ENCODE measurements at places on chromosomes 3 and 15. TPM values are rescaled to one million over a fixed set of nuclear protein-coding genes. Genes with fewer than 3 reads are reported as not detected.

GRCh38 chr3:118842147-118842863 is 192.3 kb downstream of the IGSF11 start:
- DNase-seq, result no peak

DNA sequence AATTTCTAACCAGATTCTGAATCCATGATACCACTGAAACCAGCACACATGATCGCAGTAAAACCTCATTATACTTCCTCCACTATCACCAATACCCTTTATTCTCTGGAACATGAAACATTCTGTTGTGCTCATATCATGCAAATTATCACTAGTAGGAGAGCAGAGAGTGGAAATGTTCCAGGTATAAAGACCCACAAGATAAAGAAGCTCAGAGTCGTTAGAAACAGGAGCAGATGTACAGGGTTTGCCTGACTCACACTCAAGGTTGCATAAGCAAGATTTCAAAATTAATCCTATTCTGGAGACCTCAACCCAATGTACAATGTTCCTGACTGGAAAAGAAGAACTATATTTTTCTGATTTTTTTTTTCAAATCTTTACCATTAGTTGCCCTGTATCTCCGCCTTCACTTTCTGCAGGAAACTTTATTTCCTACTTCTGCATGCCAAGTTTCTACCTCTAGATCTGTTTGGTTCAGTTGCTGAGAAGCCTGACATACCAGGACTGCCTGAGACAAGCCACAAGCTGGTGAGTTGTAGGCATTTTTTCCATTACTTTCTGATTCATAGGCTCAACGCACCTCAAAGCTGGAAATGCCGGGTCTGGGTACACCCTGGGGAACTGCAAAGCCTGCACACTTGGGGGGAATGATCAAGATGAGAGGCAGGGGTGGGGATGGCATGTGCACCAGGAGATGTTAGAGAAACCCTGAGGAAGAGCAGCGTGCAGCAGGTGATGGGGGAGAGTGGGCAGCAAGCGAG is at the start of gene CCR2:
Gene CCR2 (plus strand): TSS at position 465 of the 764 bp plus-strand sequence. CDS start 3,417 bp downstream, outside the sequence.
- no peak for DNase-seq

- DNase-seq, result no peak
Measured at GRCh38 chr15:42474827-42475226, 16.1 kb downstream of the ZNF106 start.

DNA sequence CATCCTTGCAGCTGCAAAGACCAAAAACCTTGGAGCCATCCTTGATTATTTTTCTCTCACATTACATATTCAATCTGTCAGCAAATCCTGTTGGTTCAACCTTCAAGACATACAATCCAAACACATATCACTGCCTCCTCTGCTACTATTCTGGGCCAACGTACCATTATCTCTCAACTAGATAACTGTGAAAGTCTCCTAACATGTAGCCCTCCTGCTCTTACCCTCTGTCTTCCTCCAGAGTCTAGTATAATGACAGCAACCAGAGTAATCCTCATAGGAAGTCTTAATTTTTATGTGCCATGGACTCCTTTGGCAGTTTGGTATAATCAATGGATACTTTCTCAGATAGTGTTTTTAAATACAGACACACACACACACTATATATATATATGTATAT is 27.6 kb downstream of the KPNA4 start:
- DNase-seq, result no peak

DNA sequence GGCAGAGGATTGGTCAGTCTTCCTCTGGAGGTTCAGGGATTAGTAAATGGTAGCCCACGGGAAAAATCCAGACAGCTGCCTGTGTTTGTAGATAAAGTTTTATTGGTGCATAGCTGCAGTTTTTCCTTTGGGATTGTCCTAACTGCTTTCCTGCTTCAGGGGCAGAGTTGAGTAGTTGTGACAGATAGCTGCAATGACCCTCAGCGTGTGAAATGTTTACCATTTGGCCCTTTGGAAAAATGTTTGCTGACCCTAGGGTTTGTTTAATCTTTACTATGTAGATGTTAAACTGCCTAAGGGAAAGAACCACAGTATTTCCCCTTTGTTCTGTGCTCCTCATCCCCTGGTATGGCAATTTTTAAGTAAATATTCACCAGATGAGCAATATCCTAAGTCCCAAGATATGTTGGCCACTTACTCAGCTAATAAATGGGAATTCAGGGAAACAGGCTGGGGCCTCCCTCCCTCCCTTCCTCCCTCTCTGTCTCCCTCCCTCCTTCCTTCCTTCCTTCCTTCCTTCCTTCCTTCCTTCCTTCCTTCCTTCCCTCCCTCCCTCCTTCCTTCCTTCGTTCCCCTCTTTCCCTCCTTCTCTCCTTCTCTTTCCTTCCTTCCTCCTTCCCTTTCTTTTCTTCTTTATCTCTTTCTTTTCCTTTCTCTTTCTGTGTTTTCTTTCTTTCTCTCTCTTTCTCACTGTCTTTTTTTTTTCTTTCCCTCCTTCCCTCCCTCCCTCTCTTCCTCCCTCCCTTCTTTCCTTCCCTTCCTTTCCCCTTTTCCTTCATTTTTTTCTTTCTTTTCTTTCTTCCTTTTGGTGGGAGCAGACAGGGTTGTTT is 234.6 kb upstream of the BHLHE40 start:
- no peak for DNase-seq

DNA sequence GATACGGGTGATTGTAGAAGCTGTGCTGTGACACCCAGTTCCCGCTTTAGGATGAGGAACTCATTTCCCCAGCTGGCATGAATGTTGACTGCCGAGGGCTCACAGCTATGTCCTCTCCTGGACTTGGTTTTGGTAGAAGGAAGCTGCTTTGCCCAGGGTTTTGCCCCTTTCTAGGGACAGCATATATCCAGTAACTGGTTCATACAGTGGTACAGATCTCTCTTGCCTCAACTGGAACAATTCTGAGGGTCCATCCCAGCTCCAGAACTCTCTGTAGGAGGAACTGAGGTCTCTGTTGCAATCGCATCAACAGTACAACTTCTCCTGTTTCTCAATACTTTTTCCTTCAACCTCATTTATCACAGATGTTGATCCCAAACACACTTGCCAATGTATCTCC is 54.5 kb upstream of the FNDC3B start:
- no peak for DNase-seq

DNA sequence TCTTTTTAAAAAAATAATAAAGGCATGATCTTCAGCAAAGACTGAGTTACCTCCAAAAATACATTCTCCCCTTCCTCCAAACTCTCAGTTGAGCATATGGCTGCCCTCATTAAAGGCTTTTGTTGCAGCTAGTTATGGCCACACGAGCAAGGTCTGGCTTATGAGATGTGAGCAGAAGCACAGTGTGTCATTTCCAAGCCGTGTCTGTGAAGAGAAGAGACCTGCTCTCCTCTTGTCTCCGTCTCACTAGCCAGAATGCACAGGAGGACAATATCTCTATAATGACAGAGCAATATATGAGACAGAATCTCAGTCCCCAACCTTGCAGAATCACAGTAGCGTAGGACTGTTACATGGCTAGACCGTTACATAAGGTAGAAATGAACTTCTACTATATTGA is 152.3 kb downstream of the MAGI1 start:
- no peak for DNase-seq

DNA sequence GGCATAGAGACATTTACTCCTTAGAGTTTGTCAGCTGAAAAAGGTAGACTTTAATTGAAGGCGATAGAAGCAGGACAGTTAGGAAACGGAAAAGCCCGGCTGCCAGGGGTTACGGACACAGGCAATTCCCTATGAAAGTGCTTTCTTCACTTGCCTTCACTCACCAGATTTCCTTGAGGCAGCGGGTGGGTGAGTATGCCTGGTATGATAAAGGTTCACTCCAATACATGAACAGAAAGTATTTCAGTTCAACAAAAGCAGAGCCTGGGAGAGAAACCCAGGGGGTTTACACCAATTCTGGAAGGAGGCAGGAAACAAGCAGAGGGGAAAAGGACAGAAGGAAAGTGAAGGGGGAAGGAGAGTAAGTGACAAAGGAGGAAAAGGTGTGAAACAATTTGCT is 53.9 kb downstream of the QTRT2 start:
- DNase-seq, result no peak

Gene TMEM207
- total RNA-seq, result not detected

Gene ITPR1
- total RNA-seq, result 40.0 TPM

Gene KLHL6
- total RNA-seq, result 47.0 TPM
